Stimulated activated CD4-positive, alpha-beta T cell treated with anti-CD3 and anti-CD28 coated beads, Interleukin-1b, Interleukin-23, amount 100 ng/mL, for 24 hours (primary cell): ENCODE measurements at places on chromosomes 2 and 18.

DNA sequence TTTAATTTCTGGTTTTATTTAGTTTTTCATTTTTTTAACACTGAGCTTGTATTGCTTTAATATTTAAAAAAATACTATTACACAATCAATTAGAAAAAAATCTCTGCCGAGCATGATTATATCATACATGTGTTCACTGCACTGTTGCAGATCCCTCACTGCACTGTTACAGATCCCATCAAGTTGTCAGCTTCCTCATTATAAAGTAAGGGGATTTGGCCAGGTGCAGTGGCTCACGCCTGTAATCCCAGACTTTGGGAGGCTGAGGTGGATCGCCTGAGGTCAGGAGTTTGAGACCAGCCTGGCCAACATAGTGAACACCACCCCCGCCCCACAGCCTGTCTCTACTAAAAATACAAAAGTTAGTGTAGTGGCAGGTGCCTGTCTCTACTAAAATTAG is 33.0 kb upstream of the METTL21A start:
- no peak for DNase-seq

DNA sequence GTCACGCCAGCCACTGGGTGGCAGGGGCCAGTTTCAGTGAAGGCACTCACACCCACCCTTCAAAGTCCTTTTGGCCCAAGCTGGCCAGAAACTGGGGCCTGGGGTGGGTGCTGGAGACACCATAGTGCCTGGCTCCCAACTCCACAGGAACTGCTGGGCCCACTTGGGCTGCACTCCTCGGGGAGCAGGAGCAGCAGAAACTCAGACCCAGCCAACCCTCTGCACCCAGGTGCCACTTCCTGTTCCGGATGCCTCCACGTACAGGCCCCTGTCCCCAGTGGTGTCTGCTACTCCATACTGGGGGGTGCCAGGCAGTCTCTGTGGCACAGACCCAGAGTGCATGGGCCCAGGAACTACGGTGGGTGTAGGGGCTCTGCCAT is 42.5 kb upstream of the ZNF519 start:
- no peak for DNase-seq

DNA sequence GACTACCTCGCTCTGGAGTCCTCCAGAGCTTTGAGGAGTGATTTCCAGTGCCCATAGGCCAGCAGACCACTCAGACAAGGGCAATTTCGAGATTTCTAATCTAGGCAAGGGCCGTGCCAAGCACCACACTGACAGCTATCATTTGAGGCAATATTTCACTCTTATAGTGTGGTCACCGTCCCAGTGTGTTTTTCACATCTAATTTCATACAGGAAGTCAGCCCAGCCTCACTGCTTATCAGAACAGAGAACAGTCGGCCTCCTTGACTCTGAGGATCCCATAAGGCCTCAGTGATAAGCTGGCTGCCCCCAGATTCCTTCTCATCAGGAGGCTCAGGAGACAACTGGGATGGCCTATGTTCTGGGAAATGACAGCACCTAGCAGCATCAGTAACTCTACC is 581 bp downstream of the CAPN14 start:
- DNase-seq = no peak

GRCh38 chr2:102480285-102481195 is 7.5 kb downstream of the SLC9A4 start:
- no peak for DNase-seq

DNA sequence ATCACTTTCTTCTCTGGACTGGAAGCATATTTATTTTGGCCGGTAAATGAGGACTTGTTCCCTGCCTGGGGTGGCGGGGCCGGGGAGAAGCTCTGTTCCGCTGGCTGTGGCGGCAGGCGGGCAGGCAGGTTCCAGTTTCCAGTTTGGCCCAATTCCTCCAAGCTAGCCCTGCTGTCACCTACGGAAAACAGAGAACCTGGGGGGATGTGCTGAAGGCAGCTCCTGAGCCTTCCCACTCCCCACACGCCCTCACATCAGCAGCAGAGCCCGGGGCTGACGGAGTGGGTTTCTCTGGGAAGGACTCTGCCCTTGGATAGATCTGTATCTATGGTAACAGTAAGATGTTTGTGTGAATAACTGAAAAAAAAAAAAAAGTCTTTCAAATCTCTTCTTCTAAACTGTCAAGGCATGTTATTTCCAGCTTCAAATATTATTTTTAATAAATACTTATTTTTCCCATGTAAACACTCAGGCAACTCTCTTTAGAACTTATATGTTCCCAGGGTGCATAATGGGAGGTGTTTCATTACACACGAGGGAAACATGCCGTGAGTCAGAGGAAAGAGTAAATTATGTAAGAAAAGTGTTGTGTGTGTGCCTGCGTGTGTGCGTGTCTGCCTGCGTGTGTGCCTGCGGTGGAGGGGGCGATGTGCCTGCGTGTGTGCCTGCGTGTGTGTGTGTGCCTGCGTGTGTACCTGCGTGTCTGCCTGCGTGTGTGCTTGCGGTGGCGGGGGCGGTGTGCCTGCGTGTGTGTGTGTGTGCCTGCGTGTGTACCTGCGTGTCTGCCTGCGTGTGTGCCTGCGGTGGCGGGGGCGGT is 116.1 kb upstream of the ZNF516 start:
- no peak for DNase-seq

GRCh38 chr2:131148426-131148825 is 43.3 kb downstream of the PLEKHB2 start:
- DNase-seq = no peak

- DNase-seq = no peak
Measured at GRCh38 chr2:46315103-46315890, 18.1 kb downstream of the EPAS1 start.
